CD4-positive, alpha-beta T cell treated with Interleukin-15 for 4 hours (primary cell): ENCODE measurements at places on chromosomes 5 and 9.

DNA sequence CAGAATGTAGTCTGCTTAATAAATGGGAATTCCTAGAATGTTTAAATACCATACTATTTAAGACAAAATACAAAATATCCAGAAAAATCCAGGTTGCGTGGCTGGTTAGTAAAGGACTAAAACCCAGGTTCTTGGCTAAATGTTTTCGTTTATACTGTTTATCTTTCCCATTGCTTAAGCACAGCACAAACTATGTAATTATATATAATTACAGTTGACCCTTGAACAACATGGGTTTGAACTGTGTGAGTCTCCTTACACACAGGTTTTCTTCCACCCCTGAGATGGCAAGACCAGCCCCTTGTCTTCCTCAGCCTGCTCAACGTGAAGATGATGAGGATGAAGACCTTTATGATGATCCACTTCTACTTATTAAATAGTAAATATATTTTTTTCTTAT, 24.7 kb downstream of the XPA start:
- DNase-seq = no peak

DNA sequence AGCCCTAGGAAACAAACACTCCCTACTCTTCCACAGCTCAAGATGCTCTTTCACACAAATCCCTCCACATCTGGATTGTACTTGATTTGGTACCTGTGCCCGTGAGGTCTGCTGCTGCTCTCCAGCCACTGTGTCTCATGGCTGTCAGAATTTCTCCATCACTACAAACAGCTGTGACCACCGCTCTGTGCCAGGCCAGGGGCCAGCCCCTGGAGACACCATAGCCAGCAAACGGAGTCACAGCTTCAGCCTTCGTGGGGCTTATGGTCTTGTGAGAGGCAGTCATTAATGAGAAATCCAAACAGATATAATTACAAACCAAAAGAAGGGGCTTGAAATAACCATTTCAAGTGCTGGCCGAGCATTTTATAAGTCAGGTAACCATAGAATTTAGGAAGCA, 43.6 kb downstream of the ADAM19 start:
- DNase-seq = no peak

- DNase-seq = no peak
Observed at GRCh38 chr5:89097103-89097502, 214.1 kb upstream of the MEF2C start.

GRCh38 chr9:26955222-26955903, 849 bp upstream of the IFT74 start:
- no peak for DNase-seq

- no peak for DNase-seq
Observed at GRCh38 chr5:112064956-112065355, 308.0 kb upstream of the NREP start.

GRCh38 chr5:31880449-31880848, 241.5 kb downstream of the PDZD2 start:
- DNase-seq = no peak

DNA sequence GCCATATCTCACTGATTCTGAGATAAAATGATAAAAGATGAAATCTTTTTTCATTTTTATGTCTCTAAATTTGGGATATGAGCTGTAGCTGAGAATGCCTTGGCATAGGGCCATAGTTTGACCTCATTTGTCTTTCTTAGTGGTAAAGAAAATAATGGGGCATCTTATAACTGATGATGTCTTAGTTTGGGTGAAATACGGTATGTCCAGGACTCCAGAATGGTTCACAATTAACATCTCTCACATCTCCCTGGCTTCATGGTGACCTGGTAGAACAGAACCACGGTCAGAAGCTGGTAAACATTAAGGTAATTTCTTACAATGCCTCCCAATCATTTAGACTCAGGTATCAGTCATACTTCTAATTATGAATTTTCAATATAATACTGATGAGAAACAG, 250.8 kb downstream of the MAT2B start:
- no peak for DNase-seq

DNA sequence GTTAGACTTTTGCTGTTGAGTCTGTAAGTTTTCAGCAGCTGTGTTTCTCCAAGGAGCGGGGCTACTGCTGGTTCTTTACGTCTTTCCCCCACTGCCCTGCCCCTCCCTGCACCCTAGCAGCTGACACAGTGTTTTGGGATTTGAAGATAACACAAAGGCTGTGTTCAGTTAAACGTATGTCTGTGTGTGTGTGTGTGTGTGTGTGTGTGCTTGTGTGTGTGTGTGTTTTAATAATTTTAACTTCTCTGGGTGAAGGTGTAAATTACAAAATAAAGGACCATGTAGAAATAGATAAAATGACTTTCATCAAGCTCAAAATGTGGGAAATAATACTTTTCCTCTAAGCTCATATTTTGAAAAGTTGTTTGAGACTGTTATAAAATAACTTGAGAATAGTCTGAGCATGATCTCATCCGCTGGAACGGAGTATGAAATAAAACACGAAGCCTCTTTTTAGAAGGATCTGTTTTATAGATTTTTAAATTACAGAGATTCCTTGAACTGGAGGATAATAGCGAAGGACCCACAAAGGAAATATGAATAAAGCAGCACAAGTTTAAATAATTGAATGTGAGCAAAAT, 10.9 kb downstream of the ABL1 start:
- DNase-seq = no peak

DNA sequence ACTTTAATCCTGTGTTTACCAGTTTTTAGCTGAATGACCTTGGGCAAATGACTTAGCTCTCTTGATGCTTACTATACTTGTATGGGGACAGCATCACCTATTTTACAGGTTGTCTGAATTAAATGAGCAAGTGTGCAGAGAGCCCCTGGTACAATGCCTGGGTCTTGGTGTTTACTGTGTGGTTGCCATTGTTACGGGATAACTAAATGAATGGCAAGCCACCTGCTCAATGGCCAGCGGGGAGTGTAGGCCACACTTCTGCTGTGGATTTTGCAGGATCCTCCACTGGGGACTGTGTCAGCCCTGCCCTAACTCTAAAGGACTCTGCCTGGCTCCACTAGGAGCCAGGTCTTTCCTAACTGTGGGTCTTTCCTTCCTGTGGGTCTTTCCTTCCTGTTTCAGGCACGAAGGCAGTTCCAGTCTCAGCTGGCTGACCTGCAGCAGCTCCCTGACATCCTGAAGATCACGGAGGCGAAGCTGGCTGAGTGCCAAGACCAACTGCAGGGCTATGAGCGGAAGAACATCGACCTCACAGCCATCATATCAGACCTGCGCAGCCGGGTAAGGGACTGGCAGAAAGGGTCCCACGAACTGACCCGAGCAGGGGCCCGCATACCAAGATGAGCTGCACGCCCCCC, 10.3 kb upstream of the GLE1 start:
- DNase-seq = no peak

GRCh38 chr9:99296291-99296951, 74.3 kb downstream of the SEC61B start:
- peak; percentile 10 for DNase-seq

DNA sequence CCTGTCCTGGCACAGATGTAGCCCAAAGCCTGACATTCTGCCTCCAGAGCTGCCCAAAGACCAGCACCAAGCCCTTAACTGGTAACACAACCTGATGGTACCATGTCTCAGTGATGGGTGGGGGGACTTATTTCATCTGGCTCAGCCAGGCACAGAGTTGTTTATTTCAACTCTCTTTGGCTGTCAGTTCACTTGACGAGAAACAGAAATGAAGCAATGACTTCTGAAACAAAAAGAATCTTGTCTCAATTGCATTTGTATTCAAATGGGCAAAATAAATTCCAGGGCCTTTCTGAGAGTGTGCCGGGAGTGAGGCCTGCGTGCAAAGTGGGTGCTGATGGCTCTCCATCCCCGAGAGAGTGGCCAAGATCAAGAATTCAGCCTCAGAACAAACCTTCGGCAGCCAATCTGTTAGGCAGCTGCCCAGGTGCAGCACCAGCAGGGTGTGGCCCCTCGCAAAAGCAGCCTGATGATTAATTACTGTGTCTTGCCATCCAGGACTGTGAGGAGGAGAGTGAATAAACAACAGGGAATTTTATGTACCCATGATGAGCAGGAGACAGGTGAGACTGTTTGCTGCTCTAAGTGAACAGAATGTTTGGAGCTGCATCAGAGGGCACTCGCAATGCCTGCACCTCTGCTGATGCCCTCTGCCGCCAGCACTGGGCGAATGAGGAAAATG, 238.0 kb downstream of the HSPA4 start:
- DNase-seq = no peak

DNA sequence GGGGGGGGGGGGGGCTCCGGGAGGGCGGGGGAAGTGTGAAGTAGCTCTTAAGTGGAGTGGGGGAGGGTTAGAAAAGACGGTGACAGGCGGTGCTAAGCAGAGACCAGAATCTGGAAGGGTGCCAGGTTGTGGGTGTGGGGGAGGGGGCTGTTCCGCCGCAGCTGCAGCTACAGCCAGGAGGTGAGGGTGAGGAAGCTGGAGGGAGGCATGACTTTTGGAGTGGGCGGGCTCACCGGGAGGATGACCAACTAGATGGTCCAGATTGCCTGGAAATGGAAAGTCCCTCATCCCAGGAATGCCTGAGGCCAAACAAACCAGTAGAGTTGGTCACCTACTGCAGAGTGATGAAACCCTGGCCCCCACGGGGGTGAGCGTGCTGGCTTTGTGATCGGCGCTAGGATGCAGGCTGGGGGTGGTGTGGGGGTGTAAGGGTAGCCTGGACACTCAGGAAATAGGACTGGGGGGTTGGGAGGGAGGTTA, 158.1 kb upstream of the SHB start:
- peak; percentile 58 for DNase-seq

DNA sequence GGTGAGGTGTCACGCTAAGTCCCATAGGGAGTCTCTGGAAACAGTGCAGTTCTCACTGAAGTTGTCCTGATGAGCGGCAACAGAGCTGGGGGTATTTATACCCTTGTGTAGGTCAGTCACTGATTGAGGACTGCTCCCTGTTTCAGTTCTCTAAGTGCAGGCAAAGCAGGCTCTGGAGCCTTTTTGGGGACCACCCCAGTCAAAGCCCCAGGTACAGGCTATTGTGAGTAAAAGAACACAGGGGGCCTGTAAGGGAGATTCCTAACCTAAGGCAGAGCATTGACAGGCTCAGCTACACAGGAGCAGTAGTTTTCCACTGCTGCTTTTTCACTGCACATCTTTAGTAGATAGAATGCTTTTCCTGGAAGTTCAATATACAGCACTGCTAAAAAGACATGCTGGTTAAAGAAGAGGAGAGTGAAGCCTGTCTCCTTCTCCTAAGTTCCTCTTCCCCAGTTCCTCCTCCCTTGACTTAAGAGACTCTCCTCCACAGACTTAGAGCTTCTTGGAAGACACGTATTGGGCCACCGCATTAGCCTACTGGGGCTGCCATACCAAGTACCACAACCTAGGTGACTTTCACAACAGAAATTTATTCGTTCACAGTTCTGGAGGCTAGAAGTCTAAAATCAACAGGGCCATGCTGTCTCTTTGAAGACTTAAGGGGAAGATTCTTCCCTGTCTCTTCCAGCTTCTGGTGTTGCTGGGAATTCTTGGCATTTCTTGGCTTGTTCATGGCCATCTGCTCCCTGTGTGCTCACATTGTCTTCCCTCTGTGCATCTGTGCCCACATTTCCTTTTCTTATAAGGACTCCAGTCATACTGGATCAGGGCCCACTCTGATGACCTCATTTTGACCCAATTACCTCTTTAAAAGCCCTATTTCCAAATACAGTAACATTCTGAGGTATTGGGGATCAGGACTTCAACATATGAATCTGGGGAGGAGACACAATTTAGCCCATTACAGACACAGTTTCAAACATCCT, 221.0 kb downstream of the ESM1 start:
- no peak for DNase-seq

DNA sequence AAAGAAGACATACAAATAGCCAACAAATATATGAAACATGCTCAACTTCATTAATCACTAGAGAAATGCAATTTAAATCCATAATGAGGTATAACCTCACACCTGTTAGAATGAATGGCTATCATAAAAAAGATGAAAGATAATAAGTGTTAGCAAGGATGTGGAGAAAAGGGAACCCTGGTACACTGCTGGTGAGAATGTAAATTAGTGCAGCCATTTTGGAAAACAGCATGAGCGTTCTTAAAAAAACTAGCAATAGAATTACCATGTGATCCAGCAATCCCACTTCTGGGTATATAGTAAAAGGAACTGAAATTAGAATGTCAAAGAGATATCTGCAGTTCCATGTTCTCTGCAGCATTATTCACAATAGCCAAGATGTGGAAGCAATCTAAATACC, 64.2 kb upstream of the CEP78 start:
- DNase-seq = no peak

DNA sequence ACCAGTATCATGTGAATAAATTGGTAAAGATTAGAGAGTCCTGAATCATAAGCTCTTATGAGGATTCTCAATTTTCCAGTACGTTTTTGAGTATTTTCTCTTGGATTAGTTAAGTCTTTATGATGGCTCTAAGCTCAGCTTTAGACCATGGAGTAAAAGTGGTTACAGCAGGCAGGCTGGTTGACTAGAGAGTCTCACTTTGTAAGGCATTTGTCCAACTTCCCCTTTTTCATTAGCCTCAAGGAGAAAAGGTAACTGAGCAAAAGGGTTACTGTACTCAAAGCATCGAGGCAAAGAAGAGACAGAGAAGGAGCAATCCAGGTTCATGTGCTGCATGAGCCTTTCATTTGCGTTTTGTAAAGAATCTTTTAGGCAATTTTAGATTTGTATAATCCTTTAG, 8.5 kb downstream of the NOP16 start:
- DNase-seq = no peak

- peak; percentile 2 for DNase-seq
Observed at GRCh38 chr9:99222416-99223270, 561 bp downstream of the SEC61B start.

GRCh38 chr9:91156451-91157234, 205.1 kb downstream of the AUH start:
- no peak for DNase-seq

- no peak for DNase-seq
Observed at GRCh38 chr9:90773617-90774016, 28.0 kb upstream of the SYK start.

DNA sequence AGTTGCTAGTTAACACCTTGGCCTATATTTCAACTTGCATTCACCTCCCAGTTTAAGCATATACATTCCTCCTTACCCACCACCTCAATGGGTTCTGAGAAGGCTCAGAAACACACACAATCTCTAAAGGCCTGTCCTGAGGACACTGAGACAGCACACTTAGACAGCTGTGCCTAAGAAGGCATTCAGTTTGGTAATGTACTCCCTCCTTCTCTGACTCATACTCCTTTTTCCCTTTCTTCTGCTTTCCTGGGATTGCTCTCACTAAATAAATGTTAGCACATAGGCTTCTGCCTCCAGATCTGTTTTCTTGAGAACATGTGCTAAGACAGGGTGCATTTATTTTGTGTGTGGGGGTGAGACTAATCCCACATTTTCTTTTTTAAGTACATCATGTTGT, 456.8 kb upstream of the CDH6 start:
- no peak for DNase-seq

GRCh38 chr9:34084562-34084961, 35.9 kb upstream of the UBAP2 start:
- DNase-seq = no peak

GRCh38 chr5:150073677-150074076, 12.7 kb downstream of the CSF1R start:
- DNase-seq = no peak

DNA sequence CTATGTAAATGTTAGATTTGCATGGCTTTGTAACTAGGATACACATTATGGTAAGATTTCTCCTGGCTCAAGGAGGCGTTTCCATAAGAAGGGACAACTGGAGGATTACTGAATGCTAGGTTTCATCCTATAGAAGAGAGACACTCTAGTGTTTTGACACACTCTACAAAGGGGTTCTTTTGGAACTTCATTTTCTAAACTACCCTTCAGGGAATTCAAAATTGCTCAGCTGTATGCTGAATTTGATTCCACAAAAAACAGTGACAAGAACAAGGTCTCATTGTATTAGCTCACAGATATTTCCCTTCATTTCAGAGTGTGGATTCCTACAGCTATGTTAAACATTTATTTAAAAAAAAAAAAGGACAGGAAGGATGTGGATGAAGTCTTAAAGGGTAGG, 151.7 kb downstream of the PPP2R2B start:
- no peak for DNase-seq
